Choroid plexus epithelial cell (primary cell): ENCODE measurements at places on chromosomes 12 and 14.

- peak; percentile 76 for DNase-seq
Observed at GRCh38 chr12:55830601-55831446, 1.4 kb upstream of the DNAJC14 start.

- DNase-seq = no peak
Observed at GRCh38 chr12:121227294-121227693, 17.4 kb downstream of the P2RX4 start.

GRCh38 chr12:23282701-23283100 is 657.7 kb downstream of the ETNK1 start:
- no peak for DNase-seq

DNA sequence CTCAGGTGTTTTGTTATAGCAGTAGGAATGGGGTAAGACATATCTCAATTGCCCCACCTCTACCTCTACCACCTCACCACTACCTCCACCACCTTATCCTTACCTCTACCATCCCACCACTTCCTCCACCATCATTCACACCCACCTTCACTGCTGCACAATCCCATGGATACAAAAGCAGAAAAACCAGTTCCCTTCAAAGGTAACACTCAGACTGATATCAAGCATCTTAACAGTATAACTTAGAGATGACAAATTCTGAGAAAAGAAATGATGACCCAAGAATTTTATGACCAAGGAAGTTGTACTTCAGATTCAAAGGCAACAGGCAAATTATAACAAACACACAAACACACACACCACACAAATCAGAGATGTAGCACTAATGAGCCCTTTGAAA is 189.4 kb downstream of the NUAK1 start:
- DNase-seq = no peak

- no peak for DNase-seq
Observed at GRCh38 chr14:90517076-90517841, 120.4 kb downstream of the CALM1 start.

DNA sequence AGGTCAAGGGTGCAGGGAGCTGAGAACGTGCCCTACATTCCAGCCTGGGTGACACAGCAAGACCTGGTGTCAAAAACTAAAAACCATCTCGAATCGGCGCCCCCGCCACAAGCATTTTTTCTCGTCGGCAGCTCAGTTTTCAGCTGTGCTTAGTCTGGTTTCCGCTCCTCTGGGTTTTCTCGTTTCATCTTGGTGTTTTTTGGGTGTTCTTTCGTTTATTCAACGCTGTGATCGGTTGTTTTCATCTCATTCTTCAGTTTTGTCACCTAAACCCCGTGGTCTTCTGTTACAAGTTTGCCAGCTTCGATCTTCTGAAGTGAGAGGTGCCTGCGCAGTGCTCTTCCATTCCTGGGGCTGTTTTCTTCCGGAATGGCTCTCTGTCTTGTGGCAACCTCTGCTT is 41.4 kb downstream of the NOC4L start:
- no peak for DNase-seq

- peak; percentile 77 for DNase-seq
Observed at GRCh38 chr14:96125536-96125935, 79.1 kb upstream of the BDKRB2 start.

DNA sequence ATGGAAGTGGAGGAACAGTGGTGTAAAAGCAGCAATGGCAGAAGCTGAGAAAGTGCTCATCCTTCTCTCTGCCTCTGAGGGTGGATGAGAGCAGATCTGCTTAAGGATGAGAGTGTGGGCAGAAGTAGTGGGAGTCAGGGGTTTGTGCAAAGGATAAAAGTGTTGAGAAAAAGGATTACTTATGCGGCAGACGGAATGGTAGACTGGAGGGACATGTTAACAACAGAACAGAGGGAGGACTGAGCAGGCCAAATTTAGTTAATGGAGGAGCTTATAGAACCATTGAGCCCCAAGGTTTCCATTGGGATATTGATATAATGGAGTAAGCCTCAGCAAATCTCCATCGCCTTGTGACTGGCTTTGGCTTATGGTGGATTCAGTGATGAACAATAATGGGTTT is 25.5 kb downstream of the TRHDE start:
- DNase-seq = no peak

GRCh38 chr14:88311780-88312179 is 11.3 kb downstream of the KCNK10 start:
- DNase-seq = no peak

GRCh38 chr14:20564501-20564997 is 3.7 kb upstream of the RNASE9 start:
- DNase-seq = no peak

DNA sequence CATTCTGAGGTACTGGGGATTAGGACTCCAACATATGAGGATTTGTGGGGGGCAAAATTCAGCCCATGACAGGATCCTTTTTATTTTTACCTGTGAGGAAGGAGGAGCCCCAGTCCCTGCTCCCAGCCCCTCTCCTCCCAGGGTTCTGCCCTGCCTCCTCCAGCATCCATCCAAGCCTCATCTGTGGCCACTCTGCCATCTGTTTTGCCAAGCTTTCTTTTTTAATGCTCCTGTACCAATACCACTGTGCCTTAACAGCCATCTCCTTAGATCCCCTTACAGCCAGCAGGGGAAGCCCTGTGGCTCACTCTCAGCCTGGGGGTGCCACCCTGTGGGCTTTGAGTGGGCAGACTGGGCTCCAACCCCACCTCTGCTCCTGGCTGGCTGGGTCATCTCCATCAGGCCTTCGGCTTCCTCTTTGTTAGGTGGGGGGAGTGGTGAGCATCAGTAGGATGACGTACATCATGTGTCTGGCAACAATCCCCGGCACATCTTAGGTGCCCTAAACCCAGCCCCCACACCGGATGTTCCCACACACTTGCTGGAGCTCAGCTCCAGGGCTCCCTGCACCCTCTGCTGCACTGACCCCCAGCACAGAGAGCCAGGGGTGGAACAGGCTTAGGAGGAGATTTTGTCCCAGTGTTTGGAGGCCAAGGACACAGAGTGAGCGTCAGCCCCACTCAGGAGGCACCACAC is 40.2 kb downstream of the CYP46A1 start:
- DNase-seq = no peak
